ENCODE measurements at places on chromosomes 7 and 10.

GRCh38 chr10:131320860-131321604 lies 9.5 kb upstream of the TCERG1L start:
- no peak for DNase-seq

DNA sequence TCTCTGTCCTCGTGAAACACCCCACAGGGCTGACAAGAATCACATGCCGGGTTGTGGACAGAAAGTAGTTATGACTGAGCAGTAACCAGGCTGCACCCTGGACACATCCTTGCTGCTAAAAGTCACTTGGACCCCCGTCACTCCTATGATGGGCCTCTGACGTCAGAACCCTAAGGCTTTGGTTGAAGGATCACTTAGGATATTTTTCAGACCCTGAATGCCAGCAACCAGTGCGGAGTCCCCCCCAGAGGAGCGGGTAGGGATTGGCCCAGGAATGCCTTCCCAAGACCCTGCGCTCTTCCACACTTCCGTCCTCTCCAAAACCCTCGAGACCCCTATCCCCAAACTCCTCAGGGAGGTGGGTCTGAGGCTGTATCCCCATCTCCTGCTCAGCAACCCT lies 52.1 kb downstream of the CFAP46 start:
- no peak for DNase-seq

- no peak for DNase-seq
Observed at GRCh38 chr10:62528441-62528840, 154.3 kb downstream of the ZNF365 start.

DNA sequence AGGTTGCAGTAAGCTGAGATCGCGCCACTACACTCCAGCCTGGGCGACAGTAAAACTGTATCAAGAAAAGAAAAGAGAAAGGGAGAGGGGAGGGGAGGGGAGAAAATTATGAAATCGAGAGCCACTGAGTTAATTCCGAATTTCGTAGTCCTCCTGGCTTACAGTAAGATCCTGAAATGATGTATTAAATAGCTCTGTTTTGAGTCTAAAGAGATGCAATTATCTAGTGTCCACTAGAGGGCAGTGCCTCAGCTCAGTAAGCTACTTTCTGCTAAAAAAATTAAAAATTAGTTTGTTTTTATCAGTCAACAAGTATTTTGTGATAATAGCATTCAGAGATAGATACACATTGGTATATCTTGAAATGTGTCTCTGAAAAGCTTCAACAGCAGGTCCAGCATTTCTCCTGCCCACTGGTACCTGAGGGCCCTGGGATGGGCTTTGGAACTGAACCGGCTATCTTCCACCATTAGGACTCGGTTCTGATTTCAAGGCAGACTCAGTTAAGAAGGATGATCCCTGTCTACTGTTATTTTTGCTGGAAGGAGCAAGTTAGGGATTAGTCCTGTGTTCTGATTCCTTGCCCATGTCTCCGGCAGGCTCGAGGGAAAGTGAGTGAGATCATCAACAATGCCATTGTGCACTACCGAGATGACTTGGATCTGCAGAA lies 19.5 kb downstream of the TSPAN33 start:
- peak; percentile 64 for DNase-seq

GRCh38 chr10:80463868-80464267 lies 9.8 kb downstream of the TSPAN14 start:
- DNase-seq: no peak

Data from T-helper 2 cell (primary cell).